ENCODE measurements at places on chromosomes 5 and 9.
A peak's percentile ranks its signal among the peaks of the same experiment; 100 is the strongest.

- peak overlapping the region; percentile 80 for H3K4me3 ChIP-seq
- peak overlapping the region; percentile 54 for H3K27ac ChIP-seq
- DNase-seq = peak; percentile 7
- peaks cover 42% of the 10 kb centered on the region for H3K4me1 ChIP-seq
- peaks cover 3% of the 10 kb centered on the region for H3K36me3 ChIP-seq
- peaks cover 37% of the 10 kb centered on the region for H3K27me3 ChIP-seq
These were observed 1.0 kb upstream of the ACSL6 start for GRCh38 chr5:132012371-132013005.

GRCh38 chr9:26655166-26655565 lies 237.4 kb downstream of the CAAP1 start:
- no peaks in the 10 kb centered on the region for H3K27me3 ChIP-seq
- no peak overlapping the region for H3K27ac ChIP-seq
- H3K36me3 ChIP-seq = no peaks in the 10 kb centered on the region
- no peak overlapping the region for H3K4me3 ChIP-seq
- H3K4me1 ChIP-seq = no peaks in the 10 kb centered on the region

DNA sequence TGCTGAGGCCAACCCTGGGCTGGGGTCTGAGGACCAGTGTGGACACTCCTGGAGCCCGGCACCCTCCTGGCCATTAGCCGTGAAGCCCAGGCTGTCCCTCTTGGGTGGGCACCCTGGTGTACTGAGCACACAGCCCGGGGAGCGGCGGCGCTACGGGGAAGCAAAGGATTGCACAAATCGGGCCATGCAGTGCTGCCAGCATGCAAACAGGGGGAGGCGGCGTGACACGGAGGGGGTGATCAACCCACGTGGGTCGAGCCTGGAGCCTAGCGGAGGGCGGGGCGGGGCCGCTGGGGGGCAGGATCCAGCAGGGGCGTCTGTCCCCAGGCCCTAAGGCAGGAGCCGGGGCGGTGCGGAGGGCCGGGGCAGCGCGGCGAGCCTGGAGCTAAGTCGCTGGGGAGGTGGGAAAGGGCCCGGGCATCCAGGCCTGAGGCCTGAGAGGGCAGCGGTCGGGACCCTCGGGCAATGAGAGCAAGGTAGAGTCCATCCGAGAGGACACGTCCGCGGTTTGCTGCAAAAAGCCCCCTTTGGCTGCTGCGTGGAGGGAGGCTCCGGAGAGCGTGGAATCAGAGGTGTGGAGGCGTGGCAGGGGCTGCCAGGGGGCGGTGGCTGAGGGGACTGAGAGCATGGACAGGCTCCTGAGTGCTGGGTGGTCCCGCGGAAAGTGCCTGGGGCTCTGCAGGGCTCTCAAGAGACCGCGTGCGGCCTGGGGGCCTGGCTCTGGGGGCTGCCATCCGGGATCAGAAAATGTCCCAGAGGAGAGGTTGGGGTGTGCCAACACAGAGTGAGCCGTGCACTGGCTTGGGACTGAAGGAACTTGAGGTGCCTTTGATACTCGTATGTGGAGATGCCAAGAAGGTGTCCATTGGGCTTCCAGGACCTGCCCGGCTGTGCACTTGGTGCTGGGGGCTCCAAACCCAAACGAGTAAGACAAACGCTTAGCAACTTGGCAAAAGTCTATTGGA lies 94.2 kb downstream of the BARX1 start:
- no peak overlapping the region for H3K4me3 ChIP-seq
- peaks cover 3% of the 10 kb centered on the region for H3K36me3 ChIP-seq
- no peaks in the 10 kb centered on the region for H3K4me1 ChIP-seq

- H3K4me3 ChIP-seq = no peak overlapping the region
- peaks cover 81% of the 10 kb centered on the region for H3K27me3 ChIP-seq
- H3K4me1 ChIP-seq = peaks cover 7% of the 10 kb centered on the region
- no peak overlapping the region for H3K27ac ChIP-seq
- DNase-seq = no peak
- H3K36me3 ChIP-seq = peaks cover 4% of the 10 kb centered on the region
These were observed 15.8 kb downstream of the CNTFR start for GRCh38 chr9:34573599-34574325.

GRCh38 chr9:93975262-93975661 lies 20.1 kb upstream of the BARX1 start:
- no peaks in the 10 kb centered on the region for H3K36me3 ChIP-seq
- no peak for DNase-seq
- H3K4me1 ChIP-seq = no peaks in the 10 kb centered on the region

GRCh38 chr5:63555874-63556273 lies 406.4 kb downstream of the HTR1A start:
- H3K36me3 ChIP-seq = no peaks in the 10 kb centered on the region
- no peak overlapping the region for H3K4me3 ChIP-seq
- no peaks in the 10 kb centered on the region for H3K4me1 ChIP-seq
- no peaks in the 10 kb centered on the region for H3K27me3 ChIP-seq

DNA sequence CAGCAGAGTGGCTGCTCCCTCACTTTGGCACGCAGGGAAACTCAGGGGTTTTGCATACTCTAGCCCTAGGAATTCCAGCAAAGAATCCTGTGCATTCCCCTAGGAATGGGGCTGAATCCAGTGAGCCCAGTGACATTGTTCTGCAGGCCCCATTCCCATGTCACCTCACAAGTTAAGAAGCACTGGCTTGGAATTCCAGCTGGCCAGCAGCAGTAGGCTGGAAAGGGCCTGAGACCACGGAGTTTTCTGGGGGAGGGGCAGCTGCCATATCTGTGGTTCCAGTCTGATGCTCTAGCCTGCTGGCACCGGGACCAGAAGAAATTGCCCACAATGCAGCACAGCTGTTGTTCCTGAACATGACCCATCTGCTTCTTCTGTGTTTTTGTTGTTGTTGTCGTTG lies 217.6 kb upstream of the DMRTA1 start:
- no peaks in the 10 kb centered on the region for H3K36me3 ChIP-seq
- no peaks in the 10 kb centered on the region for H3K4me1 ChIP-seq
- no peak for DNase-seq
- peaks cover 30% of the 10 kb centered on the region for H3K27me3 ChIP-seq
- H3K27ac ChIP-seq = no peak overlapping the region
- H3K4me3 ChIP-seq = no peak overlapping the region

DNA sequence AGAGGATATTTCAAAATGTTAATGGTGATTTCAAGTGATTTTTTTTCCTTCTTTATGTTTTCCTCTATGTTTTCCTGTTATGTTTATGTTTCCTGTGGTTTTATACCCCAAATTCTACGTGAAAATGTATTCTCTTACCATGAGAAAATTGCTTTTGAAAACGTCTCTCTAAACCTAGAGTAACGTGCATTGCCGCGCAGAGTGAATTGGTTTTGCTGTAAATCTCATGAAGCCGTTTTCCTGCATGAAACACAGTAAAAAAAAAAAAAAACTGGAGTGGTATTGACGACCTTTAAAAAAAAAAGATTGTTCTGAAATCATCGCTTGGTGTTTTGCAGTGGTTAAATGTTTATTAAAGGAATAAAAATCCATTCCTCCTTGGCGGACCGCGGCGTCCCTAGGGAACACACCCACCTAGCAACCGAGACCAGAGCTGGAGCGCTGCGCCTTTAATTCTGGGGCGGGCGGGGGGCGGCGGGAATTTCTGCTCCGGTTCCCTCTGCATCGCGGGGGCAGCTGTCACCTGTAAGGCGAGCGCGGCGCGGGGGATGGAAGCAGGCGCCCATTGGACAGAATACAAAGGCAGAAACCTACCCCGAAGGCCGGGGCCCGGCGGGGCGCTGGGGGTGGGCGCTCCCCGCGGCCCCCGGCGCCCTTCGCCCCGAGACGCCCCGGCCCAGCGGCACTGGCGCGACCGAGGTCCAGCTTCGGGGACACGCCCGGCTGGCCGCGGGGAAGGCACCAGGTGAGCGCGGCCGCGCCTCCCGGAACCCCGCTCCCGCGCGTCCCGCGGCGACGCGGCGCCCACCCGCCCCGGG lies at the start of gene SOWAHA:
SOWAHA (plus strand) TSS at position 522 of the 818 bp plus-strand sequence. CDS start 320 bp downstream, outside the sequence.
- no peaks in the 10 kb centered on the region for H3K4me1 ChIP-seq
- H3K4me3 ChIP-seq = peak within 1 kb of the TSS; percentile 68
- H3K27ac ChIP-seq = no peak within 1 kb of the TSS
- no peak for DNase-seq
- peaks cover 3% of the 10 kb centered on the region for H3K36me3 ChIP-seq

GRCh38 chr9:8725635-8726034 lies 926.1 kb upstream of the DMAC1 start:
- H3K4me1 ChIP-seq = no peaks in the 10 kb centered on the region
- H3K27me3 ChIP-seq = no peaks in the 10 kb centered on the region
- no peak overlapping the region for H3K4me3 ChIP-seq
- DNase-seq = no peak
- no peaks in the 10 kb centered on the region for H3K36me3 ChIP-seq

DNA sequence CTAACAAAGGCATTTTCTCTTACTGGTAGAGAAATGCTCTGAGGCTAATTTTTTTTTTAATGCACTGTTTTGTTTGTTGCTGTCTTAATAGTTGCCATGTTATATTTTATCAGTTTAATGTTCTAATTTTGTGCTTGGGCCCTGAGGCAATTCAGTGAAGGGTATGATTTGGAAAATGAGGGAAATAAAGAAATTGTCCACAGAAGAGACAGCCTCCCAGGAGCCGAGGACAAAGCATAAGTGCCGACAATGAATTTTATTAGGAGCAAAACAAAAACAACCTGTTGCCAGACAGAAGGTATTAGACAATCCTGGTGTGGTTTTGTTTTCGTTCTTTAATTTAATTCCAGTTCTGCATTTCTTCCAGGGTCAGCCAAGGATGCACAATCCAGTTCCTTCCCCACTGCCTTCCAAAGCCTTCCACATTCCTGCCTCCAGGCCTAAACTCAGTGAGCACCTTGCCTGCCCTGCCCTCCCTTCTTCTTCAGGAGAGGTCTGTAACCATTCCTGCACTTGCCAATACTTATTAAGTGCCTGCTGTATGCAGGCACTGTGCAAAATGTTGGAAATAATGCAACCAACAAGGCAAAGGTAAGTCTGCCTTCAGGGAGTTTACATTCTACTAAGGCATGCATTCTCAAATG lies 4.3 kb upstream of the TCOF1 start:
- no peak for DNase-seq
- H3K27ac ChIP-seq = no peak overlapping the region
- H3K4me3 ChIP-seq = no peak overlapping the region
- no peaks in the 10 kb centered on the region for H3K27me3 ChIP-seq

GRCh38 chr9:91285729-91286353 lies 75.9 kb downstream of the AUH start:
- no peaks in the 10 kb centered on the region for H3K36me3 ChIP-seq
- no peaks in the 10 kb centered on the region for H3K27me3 ChIP-seq
- no peak overlapping the region for H3K27ac ChIP-seq
- DNase-seq = no peak
- H3K4me3 ChIP-seq = no peak overlapping the region
- H3K4me1 ChIP-seq = peaks cover 8% of the 10 kb centered on the region

DNA sequence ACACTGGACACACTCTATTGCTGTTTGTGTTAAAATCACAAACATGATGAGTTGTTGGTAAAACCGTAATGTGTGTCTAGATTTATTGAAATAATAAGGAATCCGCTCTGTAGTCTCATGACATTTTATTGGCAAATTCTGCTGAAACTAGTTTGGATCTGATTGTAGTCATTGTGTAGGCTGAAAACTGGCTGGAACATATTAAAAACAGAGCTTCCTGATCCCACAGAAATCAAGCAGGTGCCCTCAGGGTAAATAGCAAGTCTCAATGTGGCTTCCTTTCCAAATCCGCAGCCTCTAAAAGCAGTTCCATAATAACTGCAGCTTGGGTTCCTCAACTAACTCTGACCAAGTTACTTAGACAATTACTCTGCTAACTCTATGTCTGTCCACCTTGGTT lies 427.5 kb upstream of the KIF2A start:
- no peaks in the 10 kb centered on the region for H3K27me3 ChIP-seq
- H3K4me3 ChIP-seq = no peak overlapping the region
- H3K27ac ChIP-seq = no peak overlapping the region
- DNase-seq = no peak

GRCh38 chr5:33300209-33300742 lies 140.5 kb upstream of the TARS1 start:
- no peak overlapping the region for H3K27ac ChIP-seq
- no peaks in the 10 kb centered on the region for H3K4me1 ChIP-seq
- no peaks in the 10 kb centered on the region for H3K36me3 ChIP-seq
- no peak for DNase-seq

- no peak overlapping the region for H3K27ac ChIP-seq
- H3K36me3 ChIP-seq = peaks cover 56% of the 10 kb centered on the region
- no peak for DNase-seq
These were observed 7.8 kb downstream of the GZMA start for GRCh38 chr5:55110217-55110616.

GRCh38 chr5:128579093-128579492 lies 41.0 kb upstream of the FBN2 start:
- H3K27ac ChIP-seq = no peak overlapping the region
- no peaks in the 10 kb centered on the region for H3K27me3 ChIP-seq
- H3K4me1 ChIP-seq = no peaks in the 10 kb centered on the region
- DNase-seq = no peak
- H3K4me3 ChIP-seq = no peak overlapping the region

DNA sequence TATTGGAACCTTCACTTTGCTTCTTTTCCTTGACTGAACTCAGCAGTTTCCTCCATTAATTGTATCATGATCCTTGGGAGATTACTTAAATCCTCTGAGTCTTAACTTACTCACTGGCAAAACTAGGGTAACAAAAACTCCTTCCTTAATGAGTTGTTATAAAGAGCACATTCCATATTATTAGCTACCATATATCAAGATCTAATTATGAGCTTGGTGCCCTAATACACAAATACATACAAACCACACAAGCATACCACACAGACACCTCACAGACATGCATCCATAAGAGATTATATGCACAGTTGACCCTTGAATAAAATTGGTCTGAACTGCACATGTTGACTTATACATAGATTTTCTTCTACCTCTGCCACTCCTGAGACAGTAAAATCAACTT lies 2.5 kb upstream of the SPINK7 start:
- no peaks in the 10 kb centered on the region for H3K4me1 ChIP-seq
- H3K27me3 ChIP-seq = peaks cover 33% of the 10 kb centered on the region
- no peak overlapping the region for H3K4me3 ChIP-seq
- no peak overlapping the region for H3K27ac ChIP-seq
- H3K36me3 ChIP-seq = no peaks in the 10 kb centered on the region
- no peak for DNase-seq

GRCh38 chr9:89048616-89049015 lies 57.3 kb downstream of the S1PR3 start:
- no peak for DNase-seq
- H3K27me3 ChIP-seq = peaks cover 52% of the 10 kb centered on the region
- no peak overlapping the region for H3K4me3 ChIP-seq
- H3K27ac ChIP-seq = no peak overlapping the region
- H3K4me1 ChIP-seq = no peaks in the 10 kb centered on the region

DNA sequence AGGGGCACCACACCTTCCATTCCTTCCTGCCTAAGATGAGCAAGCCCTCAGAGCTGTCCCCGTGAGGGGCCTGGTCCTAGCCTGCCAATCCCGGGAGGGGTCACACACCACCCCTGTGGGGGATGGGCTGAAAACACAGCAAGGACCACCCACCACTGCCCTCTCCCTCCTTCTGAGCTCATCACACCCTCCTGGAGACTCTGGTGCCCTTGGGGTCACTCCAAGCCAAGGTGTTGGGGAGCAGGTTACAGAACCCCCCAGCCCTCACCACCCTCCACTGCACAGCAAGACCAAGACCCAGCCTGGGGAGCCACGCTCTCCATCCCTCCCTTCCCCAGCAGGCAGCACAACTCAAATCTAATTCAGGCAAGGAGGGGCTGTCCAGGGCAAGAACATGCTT lies 60.5 kb upstream of the PPP1R26 start:
- H3K4me1 ChIP-seq = no peaks in the 10 kb centered on the region
- no peak overlapping the region for H3K4me3 ChIP-seq
- H3K27ac ChIP-seq = no peak overlapping the region
- no peaks in the 10 kb centered on the region for H3K36me3 ChIP-seq

- peaks cover 14% of the 10 kb centered on the region for H3K4me1 ChIP-seq
- peaks cover 7% of the 10 kb centered on the region for H3K36me3 ChIP-seq
- no peak for DNase-seq
- H3K27ac ChIP-seq = no peak overlapping the region
These were observed 4.0 kb upstream of the MEGF9 start for GRCh38 chr9:120718316-120718715.
